ENCODE measurements at places on chromosomes 16 and 17.

DNA sequence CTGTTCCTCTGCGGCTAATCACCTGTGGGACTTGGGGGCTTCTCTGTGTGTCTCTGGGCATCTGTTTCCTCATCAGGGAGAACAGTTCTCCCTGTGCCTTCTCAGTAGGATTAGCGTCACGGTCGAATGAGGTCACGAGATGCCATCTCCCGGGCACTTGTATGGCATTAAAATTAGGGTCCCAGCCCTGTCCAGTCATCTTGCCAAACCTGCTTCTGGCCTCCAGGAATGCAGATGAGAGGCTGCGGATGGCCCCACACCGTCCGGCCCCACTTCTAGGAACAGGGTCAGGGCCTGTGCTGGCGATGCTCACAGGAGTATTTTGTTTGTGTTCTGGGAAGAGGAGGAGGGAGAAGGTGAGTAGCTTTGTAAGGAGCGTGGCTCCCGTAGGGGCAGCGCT, 58.5 kb downstream of the OR1D5 start:
- no peak for DNase-seq

DNA sequence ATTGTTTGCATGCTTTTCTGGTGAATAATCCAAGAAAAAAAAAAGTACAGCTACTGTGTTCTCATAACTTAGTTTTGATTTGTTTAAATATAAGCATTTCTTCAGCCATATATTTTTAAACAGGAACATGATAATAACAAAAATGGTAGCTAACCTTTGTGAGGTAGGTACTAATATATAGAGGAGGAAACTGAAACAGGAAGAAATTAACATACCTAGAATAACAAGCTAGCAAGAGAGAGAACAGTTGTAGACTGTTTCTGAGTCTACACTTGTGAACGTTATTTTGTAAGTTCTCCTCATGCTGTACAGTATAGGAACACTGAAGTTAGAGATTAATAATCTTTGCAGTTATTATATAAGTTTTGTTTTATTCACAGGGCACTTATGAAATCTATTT, 49.3 kb downstream of the NSRP1 start:
- DNase-seq, result no peak

DNA sequence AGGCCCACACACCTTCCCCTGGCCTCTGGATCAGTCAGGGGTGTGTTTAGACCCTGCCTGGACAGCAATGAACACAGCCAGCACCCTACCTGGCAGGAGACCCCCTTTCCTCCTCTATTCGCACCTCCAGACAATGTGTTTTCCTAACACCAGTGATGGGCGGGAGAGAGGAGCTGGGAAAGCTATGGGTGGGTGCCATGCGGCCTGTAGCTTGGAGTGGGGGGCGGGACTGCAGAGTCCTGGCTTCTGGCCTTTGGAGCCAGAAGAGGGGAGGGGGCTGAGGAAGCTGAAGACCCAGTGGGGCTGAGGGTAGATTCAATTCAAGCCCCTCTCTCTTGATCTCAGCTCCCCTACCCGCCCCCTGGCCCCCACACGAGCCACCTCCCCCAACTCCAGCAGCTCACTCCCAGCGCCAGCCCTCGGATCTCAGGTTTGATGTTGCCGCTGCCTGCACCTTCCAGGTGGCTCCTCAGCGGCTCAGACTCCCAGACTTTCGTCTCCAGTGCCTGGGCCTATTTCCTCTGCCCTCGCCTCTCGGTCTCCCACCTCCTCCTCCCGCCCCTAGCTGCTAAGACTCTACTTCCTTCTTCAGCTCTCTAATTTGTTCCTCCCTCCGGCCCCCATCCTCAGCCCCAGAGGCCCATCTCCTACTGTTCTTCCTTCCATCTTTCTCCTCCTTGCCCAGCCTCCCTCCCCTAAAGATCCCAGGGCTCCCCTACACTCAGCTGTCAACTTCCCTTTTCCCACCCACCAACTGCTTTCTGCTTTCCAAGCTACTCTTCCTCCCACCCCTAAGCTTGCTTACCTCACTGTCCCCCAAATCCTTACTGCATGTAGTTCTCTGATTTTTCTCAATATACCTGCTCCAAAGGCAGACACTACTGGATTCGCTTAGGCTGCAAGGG, 6.8 kb upstream of the SP6 start:
- DNase-seq, result no peak

- DNase-seq, result no peak
These were observed 3.8 kb downstream of the ARL4D start for GRCh38 chr17:43402567-43402966.

DNA sequence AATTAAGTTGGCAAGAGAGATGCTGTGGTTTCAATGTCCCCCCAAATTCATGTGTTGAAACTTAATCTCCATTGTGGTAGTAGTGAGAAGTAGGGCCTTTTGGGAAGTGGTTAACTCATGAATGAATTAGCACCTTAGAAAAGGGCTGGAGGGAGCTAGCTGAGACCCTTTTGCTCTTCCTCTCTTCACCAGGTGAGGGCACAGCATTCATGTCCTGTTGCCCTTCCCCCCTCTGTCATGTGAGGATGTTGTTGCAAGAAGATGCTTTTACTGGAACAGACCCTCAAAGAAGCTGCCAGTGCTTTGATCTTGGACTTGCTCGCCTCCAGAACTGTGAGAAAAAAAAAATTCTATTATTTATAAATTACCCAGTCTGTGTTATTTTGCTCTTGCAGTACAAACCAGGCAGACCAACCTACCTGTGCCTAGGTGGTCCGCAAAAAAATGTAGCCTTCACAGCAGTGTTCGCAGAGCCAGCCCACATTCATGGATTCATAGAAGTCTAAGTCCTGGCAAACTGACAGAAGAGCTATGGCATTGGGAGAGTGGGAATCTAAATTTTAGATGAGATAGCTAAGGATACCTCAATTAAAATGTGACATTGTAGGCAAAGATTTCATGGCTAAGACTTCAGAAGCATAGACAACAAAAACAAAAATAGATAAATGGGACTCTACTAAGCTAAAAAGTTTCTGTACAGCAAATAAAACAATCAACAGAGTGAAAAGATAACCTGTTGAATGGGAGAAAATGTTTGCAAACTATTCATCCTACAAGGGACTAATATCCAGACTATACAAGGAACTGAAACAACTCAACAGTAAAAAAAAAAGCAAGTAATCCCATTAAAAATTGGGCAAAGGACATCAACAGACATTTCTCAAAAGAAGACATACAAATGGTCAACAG, 32.0 kb upstream of the ABCA5 start:
- DNase-seq, result no peak

GRCh38 chr16:10743610-10744369, at the start of gene NUBP1:
TSS of gene NUBP1 (plus strand) at chr16:10743842. CDS start at chr16:10743864, 22 bp downstream.
- DNase-seq, result peak; percentile 91

DNA sequence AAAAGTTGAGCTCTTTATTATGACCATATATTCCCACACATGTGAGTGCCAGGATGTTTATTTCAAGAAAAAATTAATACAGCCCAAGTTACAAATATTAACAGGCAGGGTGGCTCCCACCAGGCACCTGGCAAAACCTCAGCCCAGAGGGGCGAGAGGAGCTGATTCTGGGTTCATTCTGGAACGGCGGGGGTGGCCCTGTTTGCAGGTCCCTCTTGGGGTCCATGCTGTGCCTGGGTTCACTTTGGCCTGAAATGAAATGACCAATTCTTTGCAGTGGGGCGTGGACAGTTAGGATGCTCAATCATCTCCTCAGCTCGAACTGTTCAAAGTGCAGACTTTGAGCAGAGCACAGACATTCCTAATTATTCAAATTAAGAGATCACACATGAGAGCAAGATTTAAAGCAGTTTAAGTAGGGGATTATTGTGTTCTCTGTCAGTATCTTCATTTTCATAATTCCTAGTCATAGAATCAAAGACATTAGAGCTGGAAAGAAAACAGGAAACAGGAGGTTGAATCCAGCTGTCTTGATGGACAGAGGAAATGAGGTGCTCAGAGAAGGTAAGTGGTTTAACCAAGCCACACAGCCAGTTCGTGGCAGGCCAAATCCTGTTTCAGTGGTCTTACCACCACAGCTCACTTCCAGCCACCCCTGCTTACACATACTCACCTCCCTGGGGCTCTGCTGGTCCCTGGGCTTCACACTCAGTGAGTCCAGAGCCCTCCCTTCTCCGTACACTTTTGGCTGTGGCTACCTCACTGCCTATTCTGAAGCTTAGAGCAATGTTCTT, 363.9 kb upstream of the TNRC6C start:
- no peak for DNase-seq

DNA sequence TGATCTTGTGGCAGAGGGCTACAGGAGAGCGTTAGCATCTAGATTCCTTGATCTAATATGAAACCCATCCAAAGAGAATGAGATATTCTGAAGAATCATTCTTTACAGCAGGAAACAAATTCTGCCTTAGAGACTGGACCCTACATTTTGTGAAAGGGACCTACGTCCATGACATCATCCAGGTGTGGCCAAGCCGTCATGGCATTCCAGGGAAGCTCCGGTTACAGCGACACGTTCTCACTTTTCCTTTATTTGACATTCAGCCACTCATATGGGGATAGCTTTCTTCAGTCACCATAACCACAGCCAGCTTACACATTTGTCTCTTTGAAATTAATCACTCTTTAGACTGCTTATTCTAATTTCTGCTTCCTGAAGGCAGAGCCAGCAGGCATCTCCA, 408.1 kb downstream of the XYLT1 start:
- no peak for DNase-seq

GRCh38 chr16:82783933-82784572, 157.3 kb downstream of the CDH13 start:
- DNase-seq, result no peak

DNA sequence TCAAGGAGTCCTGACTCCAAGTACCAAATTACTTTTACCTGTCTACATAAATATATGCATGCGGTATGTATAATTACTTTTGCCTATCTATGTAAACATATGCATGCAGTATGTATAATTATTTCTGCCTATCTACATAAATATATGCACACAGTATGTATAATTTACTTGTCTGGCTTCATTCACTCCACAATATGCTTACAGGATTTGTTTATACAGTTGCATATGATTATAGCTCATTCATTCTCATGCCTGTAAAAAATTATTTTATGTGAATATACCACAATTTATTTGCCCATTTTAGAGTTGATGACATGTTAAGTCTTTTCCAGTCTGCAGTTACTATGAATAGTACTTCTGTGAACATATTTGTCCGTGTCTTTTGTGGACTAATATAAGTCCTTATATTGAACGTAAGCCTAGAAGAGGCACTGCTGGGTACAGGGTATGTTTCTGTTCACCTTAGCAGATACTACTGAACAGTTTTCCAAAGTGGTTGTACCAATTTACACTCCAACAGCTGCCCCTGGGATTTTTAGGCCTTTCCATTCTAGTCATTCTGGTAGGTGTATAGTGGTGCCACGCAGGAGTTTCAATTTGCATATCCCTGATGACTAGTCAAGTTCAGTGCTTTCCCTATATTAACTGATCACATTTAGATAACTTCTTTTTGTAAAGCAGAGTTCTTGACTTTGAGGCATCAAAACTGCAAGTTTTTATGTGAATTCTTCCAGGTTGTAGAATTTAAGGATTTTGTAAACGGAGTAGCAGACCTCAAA, 47.0 kb downstream of the MARVELD3 start:
- no peak for DNase-seq

- DNase-seq, result no peak
These were observed 3.8 kb upstream of the NGFR start for GRCh38 chr17:49491192-49491769.

DNA sequence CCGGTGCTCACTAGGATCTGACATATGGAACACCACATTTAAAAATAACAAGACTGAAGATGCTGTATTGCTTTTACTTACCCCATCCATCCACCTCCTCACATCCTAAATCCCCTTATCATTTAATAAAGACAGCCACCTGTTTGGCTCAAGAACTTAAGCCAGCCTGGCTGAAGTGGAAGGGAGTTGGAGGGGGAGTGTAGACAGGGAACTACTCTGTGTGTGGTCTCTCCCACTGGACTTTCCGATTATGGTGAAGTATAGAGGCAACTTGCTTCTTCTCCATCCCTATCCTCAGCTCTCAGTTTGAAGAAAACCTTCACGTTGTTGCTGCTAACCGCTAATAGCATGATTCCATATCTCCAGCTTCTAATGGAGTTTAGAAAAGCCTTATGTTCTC, 313.4 kb downstream of the CDH11 start:
- no peak for DNase-seq

GRCh38 chr17:82675476-82676245, 22.8 kb downstream of the RAB40B start:
- DNase-seq, result no peak

DNA sequence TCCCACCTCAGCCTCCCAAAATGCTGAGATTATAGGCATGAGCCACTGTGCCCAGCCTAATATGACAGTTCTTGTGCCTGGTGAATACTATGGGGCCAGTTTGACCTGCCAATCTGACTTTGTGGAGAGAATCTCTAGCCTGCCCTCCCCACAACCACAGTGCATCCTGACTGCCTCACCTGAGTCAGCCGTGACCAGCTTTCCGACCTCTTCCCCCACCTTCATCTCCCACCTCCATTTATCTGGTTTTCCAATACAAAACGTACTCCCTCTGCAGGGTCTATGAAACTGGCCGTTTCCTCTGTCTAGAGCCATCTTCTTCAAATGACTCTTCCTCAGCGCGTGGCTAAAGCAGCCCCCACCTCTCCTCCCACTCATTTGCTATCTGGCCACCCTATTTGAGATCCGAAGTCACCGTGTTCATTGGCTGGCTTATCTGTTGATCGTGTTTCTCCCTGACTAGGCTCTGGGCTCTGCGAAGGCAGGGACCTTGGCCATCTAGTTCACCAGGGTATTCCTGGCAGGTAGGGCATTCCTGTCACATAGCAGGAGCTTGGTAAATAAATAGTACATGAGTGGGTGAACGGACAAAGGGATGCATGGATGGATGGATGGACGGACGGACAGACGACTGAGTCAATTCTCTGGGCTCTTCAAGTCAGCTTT, 22.3 kb upstream of the PLLP start:
- no peak for DNase-seq

- DNase-seq, result no peak
These were observed 358.5 kb upstream of the PMFBP1 start for GRCh38 chr16:72530434-72530833.

DNA sequence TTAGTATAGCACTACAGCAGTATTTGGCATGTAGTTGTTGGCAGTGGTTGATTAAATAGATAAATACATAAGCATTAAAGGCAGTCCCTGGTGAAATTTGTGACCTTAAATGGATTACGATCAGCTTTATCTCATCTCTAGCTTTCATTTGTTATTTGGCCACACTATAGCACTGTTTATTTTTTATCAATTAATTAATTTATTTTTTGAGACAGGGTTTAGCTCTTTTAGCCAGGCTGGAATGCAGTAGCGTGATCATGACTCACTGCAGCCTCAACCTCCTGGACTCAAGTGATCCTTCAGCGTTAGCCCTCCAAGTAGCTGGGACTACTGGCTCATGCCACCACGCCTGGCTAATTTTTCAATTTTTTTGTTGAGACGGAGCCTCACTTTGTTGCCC, 18.7 kb upstream of the ARHGAP17 start:
- no peak for DNase-seq
